ENCODE measurements at places on chromosomes 7 and 10.
A peak's percentile ranks its signal among the peaks of the same experiment; 100 is the strongest.

GRCh38 chr10:35208949-35209613 lies 82.4 kb downstream of the CREM start:
- no peak for DNase-seq

DNA sequence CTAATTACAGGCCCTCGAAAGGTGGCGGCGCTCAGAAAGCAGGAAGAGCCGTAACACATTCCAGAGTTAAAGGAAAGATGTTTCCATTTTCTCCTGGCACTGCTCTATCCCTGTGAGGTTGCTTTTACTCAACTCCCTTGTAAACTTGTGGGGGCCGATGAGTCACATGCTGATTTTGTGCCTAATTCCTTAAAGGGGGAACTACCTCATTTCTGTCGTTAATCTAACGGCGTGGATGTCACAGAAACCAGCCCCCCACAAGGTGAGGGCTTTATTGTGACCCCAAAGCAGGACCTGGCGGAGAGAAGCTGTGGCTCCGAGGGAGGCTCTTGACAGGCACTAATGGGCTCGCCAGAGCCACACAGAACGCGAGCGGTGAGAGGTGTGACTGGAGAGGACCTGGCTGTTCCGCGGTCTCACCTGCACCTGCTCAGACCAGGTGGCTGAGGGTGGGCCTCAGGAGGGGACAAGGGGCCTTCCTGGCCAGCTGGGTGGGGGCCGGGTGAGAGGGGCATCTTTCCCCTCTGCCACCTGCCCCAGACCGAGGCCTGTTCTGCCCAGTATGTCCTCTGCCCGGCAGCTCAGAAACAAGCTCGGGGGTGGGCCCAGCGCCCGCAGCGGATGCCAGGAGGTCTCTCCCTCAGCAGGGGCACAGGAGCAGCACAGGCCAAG lies 50.9 kb downstream of the CALML3 start:
- no peak for DNase-seq

DNA sequence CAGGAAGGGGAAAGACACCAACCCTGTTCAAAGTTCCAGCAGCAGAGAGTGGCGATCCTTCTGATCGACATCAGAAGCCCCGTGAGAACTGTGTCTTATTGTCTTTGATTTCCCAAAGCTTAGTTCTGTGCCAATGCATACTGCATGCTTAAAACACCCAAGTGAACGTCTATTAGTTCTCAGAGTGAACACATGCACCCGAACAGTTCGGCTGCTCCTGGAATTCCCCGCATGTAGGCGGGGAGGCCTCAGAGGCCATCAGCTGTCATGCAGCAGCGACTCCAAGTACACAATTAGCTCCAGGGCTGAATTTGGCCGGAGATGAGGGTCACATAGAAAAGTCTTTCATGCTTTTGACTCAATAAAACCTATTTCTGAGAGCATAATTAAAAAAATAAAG lies 276.9 kb downstream of the ZMYND11 start:
- DNase-seq = no peak

GRCh38 chr7:159065852-159066480 lies 78.7 kb downstream of the VIPR2 start:
- no peak for DNase-seq

DNA sequence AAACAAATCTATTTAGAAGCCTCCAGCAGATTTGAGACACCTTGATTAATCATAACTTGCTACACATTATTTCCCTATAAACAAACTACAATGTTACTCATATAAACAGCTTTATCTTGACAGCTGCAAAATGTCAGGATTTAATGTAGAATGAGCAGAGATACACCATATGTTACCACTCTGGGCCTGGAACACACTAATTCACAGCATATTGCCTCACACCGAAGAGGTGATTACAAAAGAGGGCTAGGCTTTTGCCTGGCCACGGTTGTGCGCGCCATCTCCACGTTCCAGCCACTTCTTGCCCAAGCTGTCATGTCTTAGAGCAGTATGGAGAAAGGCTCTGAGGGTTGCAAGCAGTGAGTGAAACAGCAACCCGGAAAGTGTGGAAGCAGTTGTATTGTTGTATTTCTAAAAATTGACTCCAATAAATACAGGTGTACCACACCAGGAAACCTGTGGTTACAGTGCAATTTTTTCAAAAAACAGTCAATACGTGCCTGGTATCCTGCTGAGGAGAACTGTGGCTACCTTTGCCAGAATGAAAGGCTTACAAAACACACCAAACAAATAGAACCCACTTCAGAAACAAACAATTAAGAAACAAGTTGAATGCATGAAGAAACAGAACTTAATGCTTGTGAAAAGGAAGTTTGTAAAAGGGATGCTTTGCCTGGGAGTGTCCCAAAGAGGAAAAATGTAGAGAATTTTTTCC lies 498.1 kb downstream of the PLXNA4 start:
- no peak for DNase-seq

- DNase-seq = no peak
Observed at GRCh38 chr7:19062216-19062615, 55.2 kb downstream of the TWIST1 start.

- DNase-seq = no peak
Observed at GRCh38 chr7:40697653-40698052, 562.8 kb downstream of the SUGCT start.

DNA sequence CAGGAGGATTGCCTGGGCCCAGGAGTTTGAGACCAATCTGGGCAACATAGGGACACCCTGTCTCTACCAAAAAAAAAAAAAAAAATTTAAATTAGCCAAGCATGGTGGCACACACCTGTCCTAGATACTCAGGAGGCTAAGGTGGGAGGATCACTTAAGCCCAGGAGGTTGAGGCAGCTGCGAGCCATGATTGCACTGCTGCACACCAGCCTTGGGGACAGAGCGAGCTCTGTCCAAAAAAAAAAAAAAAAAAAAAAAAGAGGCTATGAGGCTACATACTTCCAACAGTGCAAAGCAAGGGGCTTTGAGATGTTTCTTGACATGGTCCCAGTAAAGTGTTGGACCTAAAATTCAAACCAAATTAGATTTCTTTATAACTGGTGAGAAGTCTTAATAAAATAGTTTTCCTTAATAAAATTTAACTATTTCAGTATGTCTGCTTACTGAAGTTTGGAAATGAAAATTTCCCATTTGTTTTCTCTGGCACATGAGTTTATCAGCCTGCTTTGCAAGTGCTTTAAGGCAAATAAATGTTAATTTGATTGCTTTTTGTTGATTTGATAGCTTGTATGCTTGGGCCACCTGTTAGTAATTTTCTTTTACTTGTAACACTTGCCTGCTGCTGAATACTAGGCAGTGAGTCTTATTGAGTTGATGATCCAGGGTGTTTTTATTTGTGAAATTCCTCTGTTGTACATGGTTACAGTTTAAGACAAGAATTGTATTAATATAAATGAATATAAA lies 16.1 kb downstream of the CALU start:
- DNase-seq = no peak

DNA sequence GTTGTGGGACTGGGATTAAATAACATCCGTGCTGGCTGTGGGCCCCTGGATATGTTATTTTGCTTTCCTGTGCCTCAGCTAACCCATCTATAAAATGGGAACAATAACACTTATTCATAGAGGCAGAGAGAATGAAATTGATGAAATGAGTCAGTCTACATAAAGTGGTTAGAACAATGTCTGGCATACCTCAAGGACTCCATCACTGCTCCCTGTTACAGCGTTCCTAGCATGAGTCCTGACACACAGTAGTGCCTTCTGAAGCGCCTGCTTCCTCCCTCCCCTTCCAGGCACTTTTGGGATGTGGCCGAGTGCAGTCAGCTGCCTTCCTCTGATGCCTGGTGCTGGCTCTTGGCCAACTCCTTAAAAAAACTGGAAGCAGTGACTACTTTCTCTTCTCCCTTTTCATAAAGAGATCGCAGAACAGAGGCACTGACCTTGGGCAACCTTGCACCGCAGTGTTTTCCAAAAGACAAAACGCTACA lies 108.4 kb upstream of the ZMIZ1 start:
- DNase-seq = no peak

GRCh38 chr10:72418679-72419078 lies 64.0 kb upstream of the DNAJB12 start:
- no peak for DNase-seq

GRCh38 chr7:100599911-100600729 lies 2.0 kb upstream of the PCOLCE start:
- no peak for DNase-seq

- peak; percentile 43 for DNase-seq
Observed at GRCh38 chr7:103343758-103344452, 662 bp downstream of the DNAJC2 start.

DNA sequence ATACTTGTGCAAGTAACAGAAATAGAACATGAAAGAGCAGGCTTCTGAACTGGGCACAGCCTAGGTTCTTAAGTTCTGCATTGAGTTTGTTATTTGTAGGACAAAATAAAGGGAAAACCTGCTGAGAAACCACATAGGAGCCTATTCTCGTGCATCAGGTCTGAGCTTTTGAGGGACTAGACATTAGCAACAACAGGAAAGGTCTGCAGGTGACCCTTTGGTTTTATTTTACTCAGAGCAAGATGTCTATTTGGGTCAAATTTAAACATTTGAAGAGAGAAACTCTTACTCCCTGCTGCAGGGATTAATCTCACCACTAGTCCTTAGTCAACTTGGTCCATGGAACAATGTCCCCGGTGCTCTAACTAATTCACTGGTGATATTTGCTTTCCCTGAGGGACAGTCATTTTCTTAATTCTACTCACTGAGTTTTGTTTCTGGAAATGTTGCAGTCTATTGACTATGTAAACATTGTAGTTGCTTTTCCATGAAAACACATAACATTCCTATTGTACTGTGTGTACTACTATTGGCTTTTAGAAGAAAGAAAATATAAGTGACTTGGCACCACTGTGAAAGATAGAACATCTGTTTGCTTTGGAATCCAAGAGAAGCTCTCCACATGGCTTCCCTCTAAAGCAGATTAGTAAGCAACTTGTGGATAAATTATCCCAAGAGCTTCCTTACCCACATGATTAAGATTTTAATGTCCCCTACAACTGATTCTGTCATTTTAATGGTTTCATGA lies 108.2 kb downstream of the CHRM2 start:
- no peak for DNase-seq

- DNase-seq = no peak
Observed at GRCh38 chr10:68052463-68052862, 22.6 kb downstream of the HERC4 start.

DNA sequence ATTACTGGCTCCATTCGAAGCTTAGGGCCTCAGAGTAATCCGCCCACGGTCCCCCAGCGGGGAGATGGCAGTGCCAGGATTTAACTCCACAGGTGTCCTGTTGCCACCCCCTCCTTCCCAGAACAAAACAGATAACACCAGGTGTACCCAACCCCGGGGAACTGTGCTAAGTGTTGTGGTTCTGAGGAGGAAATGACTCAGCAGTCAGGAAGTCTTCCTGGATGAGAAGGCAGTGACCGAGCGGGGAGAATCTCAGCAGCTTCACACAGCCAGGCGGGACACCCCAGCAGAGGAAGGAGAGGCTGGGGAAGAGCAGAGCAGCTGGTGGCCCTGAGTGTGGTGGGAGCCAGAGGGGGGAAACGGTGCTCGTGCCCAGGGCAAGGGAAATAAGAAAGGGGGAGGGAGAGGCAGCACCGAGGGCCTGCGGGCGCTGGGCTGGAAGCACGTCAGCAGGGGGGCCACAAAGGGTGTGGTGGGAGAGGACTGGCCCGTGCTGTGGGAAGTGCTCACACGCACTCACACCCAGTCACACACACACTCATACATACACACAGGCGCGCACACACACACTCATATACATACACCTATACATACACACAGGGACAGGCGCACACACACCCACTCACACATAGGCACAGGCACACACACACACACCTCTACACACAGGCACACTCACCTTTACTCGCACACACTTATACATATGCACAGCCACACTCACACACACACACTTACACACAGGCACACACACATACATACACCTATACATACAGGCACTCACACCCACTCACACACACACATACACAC lies 59.8 kb upstream of the CHST15 start:
- peak; percentile 75 for DNase-seq

DNA sequence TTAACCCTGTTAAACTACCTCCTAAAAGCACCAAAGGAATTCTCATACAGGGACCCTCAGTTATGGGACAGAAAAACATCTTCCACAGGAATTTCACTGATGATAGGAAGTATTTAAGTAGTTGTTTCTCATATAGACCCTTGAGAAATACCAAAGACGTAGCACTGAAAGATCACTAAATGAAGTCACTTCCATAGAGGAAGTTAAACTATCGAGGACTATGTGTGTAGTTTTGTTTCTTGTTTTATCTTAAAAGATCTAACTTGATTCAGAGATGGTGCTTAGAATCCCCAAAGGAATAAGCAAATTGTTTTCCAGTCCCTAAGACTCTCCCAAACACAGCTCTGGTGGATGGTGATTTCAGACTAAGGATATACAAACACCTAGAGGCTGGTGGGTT lies 94.8 kb upstream of the AFAP1L2 start:
- no peak for DNase-seq

GRCh38 chr10:93034426-93034825 lies 26.2 kb upstream of the CYP26C1 start:
- DNase-seq = no peak

DNA sequence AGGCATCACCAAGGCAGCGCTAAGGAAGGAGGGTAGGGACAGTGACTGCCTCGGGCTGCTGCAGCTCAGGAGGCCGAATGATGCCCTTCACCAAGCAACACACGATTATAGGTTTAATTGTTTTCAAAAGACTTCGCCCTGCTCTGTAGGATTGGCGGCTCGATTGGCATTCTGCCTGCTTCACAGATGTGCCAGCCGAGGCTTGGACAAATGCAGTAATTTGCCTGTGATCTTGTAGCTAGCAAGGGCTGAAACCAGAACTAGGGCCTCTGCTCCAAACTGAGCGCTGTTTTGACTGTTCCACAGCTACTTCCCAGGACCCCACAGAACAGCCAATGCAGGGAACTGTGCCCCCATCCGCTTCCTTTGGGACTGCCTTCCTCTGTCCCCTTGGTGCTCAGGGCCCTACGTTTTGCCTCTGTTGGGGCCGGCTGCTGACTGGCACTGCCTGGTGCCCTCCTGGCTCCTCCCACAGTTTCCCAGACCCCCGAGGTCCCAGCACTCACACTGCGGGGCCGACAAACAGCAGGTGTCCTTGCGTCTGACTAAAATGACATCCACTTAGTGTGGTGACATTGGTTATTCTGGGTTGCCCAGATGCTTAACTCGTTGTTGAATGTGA lies 62.6 kb upstream of the EN2 start:
- no peak for DNase-seq

DNA sequence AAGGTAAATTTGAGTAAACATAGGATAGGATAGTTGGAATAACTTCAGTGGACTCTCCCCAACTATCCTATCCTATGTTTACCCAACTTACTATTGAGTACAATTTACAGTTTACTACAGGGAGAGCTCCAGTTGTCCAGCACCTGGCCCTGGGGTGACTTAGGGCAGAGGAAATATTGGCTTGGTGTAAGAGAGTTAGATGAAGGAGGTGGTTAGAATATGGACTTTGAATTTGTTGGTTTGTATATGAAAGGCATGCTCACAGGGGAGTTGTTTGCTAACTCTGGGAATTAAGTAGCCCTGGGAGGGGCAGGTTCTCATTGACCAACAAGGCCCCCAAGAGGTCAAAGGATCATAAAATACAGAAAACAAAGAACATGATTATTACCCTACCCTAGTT lies 497.7 kb downstream of the ARL4A start:
- no peak for DNase-seq
